A172 (cell line): ENCODE measurements at places on chromosomes 12 and 14.
A peak's percentile ranks its signal among the peaks of the same experiment; 100 is the strongest.

DNA sequence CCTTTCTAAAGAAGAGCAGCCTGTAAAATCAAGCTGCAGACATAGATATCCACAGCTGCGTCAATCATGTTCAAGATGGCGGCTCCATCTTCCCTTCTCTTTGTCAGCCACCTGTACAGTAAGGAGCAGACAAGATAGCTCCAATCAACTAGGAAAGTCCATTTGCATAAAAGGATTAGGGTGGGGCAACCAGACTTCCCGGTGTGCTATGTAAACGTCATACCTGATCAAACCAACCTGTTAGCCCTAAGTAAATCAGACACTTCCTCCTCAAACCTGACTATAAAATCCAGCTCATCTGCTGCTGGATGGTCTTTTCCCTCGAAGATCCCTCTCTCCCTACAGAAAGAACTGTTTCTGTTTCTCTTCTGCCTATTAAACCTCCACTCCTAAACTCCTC, 60.1 kb downstream of the BCAT1 start:
- no peak for DNase-seq

GRCh38 chr14:23078692-23079116, 16.2 kb downstream of the ACIN1 start:
- peak; percentile 87 for DNase-seq

- DNase-seq, result no peak
Observed at GRCh38 chr14:92704036-92704804, 44.2 kb downstream of the LGMN start.

GRCh38 chr14:39122330-39123138, 8.4 kb downstream of the GEMIN2 start:
- no peak for DNase-seq

- DNase-seq, result no peak
Observed at GRCh38 chr14:79660053-79660939, 551.0 kb downstream of the DIO2 start.

- no peak for DNase-seq
Observed at GRCh38 chr12:79317179-79317847, 373.5 kb downstream of the PAWR start.

DNA sequence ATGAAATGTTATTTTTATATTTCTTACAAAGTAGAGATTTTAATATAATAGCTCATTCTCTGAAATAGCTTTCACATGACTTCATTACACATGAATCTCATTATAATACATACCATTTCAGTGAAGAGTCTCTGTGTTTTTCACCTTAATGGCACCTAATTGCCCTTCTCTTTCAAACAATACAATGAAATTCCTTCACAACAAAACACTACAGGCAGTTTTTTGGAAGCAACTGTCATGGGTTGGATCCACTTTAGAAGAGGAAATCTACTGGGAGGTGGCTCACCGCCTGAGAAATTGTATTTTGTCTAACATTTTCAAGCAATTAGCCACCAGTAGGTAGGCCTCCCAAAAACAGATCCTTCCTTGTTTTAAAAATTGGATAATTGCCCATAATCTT, 40.3 kb upstream of the RGS6 start:
- no peak for DNase-seq

GRCh38 chr12:49980501-49981349, 8.0 kb downstream of the AQP6 start:
- no peak for DNase-seq

DNA sequence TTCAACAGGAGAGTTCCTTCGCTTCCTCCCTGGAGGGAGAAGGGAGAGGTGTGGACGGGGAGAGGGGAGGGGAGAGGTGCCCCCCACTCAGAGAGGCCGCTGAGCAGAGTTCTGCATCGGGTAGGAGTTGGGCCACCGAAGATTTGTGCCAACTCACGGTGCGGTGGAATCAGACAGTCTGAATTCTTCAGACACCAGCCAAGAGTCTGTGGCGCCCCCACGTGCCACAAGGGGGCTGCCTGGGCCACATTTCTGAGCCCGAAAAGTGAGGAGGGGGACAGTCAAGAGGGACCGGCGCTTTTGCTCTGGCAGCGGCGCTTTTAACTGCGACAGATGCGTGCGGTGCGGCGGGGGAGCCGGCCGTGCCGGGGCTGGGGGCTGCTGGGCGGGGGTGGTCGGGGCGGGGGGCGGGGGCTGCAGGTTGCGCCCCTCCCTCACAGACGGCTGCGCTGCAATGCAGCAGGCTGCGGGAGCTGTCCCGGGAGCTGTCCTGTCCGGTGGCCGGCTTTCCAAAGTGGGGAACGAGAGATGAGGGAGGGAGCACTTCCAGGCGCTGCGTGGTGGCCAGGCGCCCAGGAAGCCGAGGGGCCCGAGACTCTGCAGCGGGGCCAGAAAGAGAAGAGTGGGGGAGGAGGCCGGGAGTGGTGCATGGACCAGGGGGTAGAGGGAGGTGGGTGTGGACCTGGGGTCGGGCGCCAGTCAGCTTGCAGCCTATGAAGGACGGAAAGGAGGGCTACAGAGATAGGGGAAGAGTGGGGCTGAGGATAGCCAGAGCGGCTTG, 975 bp upstream of the RTL1 start:
- DNase-seq, result no peak

- DNase-seq, result no peak
Observed at GRCh38 chr12:127245009-127245408, 1022.0 kb upstream of the TMEM132C start.

- no peak for DNase-seq
Observed at GRCh38 chr14:75013290-75013689, 10.6 kb downstream of the EIF2B2 start.

DNA sequence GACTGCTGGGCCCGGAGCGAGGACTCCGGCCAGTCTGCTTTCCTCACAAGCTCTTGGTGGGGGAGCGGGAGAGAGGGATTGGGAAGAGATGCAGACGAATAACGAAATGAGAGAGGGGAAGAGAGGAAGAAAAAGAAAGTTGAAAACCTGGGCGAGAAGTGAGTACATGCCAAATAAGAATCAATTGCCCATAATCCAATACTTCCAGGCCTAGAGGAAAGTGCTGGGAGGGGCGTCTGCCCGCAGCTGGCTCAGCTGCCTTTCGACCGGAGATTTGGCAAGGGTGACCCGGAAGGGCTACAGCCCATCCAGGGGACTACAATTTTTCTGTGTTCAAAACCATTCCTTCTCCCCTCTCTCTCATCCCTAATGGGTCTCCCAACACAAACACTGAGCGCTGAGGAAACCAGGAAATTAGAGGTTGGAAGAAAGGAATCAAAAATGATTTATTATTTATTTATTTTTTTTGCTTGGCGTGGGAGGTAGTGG, 4.9 kb downstream of the NKX2-1 start:
- no peak for DNase-seq

- no peak for DNase-seq
Observed at GRCh38 chr12:50102131-50102531, 1.7 kb upstream of the GPD1 start.

- no peak for DNase-seq
Observed at GRCh38 chr14:22412926-22413411, 176.1 kb downstream of the DAD1 start.

GRCh38 chr12:82883394-82884355, 197.0 kb downstream of the TMTC2 start:
- no peak for DNase-seq

DNA sequence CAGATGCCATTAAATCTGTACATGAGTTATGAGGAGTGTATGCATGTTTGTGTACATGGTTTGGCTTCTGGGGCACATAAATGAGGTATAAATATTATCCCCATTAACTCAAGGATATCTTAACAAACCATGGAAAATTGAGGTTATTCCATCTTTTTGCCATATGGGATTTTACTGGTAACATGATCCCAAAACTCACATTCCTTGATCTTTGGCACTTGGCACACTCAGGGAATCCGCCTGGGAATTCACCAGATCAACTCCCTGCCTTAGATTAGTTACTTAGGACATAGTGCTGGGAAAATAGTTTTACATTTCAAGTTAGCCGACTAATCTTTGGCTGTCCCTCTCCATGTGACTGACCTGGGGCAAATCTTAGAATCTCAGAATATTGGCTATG, 16.9 kb downstream of the CDKN1B start:
- DNase-seq, result no peak

- no peak for DNase-seq
Observed at GRCh38 chr14:102487204-102487577, 22.4 kb downstream of the ANKRD9 start.

DNA sequence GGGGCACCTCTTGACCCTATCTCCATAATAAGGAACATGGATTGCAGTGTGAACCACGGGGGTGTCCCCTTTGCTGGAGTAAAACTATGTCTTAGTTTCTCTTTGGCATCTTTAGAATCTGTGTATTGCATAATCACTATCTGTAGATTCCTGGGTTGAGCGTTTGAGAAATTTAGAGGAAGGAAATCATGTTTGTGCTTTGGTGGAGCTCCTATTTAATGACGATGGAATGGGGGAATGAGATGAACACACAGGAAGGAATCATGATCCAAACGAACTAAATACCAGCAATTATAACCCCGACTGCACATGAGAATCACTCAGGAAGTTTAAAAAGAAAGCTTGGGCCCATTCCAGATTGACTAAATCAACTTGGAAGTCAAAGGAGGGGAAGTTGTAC, 1.3 kb upstream of the MYG1 start:
- DNase-seq, result peak; percentile 23

GRCh38 chr12:91387461-91388134, 205.0 kb upstream of the DCN start:
- DNase-seq, result no peak

DNA sequence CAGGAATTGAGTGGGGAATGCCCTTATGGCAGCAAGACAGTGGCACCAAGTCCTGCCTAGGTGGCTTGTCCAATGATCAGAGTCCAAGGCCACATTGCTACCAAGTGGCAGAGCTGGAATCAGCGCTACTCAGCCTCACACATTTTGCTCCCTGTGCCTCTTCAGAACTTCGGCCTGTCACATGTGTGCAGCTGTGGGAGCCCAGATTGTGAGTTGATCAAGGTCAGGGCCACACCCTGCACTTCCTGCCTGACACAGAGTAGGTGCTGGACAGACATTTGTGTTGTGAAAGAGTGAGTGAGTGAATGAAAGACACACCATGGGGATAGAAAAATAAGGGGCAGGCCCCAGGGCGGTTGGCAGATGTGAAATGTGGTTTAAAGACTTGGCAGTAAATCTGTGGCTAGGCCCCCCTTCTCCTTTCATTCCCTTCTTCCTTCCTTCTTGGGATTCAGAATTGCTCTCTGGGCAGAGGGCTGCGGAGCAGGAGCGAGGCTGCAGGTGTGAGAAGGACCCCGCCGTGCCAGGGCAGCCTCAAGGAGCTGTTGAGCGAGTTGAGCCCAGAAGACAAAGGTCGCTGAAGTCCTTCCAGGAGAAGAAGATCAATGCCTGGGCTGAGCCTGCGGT, 83.5 kb downstream of the SLC25A47 start:
- DNase-seq, result peak; percentile 73

DNA sequence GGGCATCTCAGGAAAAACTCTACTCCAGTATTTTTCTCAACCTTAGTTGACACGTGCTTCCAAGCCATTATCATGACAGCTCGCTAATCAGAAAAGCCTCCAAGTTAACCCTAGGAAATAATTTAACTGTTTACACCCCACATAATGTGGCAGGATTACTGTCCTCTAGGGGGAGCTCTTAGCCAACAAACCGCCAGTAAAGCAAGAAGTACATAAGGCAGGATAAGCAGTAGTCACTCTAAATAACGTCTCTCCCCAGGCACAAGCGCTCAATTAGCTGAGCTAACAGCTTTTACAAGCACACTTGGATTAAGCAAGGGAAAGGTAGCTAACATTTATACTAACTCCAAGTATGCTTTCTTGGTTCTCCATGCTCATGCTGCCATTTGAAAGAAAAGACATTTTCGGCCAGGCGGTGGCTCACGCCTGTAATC, 22.8 kb downstream of the APOBEC1 start:
- DNase-seq, result no peak

DNA sequence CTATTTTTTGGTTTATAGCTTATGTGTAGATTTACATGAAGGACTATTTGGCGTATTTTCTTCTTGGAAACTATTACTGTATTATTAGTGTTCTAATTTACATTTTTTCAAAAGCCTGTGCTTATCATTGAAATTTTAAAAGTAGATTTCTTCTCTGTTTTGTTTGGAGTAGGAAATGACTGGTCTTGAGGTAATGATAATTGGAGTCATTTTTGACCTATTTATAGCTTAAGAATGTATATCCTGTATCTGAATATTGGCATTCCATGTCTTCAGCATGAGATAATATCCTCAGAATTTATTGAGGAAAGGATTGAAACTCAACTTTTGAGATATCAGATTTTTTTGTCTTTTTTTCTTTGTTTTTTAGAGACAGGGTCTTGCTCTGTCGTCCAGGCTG, 193.4 kb downstream of the ERC1 start:
- no peak for DNase-seq

- DNase-seq, result no peak
Observed at GRCh38 chr12:49294804-49295081, 204 bp upstream of the PRPH start.

- no peak for DNase-seq
Observed at GRCh38 chr12:118151755-118152154, 15.8 kb downstream of the PEBP1 start.

DNA sequence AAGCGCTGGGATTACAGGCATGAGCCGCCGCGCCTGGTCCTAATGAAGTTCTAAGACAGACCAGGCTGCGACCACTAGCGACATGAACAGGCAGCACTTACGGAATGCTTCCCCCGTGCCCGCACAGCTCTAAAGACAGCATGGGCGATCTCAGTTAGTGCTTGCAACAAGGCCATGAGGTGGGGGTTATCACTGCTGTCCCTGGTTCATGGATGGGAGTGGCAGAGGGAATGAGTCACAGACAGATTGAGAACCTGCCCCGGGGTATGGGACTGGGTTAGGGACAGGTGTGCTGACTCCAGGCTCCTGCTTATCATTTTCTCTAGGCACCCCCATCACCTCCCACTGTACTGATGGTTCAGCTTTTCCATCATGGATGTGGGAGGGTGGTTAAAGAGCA, 160.9 kb downstream of the VRK1 start:
- no peak for DNase-seq

DNA sequence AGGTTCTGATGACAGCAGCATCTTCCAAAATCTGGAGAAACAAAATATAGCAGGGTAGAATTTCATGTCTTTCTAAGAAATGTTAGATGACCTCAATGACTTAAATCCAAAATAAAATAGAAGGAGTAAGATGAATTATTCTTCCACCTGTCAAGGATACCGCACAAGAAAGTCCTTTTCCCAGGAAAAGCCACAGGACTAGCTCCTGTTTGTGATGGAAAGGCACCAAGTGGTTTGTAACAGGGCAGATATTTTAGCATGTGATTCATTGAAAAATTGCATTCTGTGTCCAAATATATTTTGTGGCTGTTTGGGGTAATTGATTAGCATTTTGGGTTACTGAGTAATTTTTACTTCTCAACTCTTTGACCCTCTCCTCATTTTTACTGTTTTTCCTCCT, 2.7 kb downstream of the CD163L1 start:
- no peak for DNase-seq

GRCh38 chr12:26319511-26319910, 124.1 kb downstream of the SSPN start:
- DNase-seq, result peak; percentile 73

DNA sequence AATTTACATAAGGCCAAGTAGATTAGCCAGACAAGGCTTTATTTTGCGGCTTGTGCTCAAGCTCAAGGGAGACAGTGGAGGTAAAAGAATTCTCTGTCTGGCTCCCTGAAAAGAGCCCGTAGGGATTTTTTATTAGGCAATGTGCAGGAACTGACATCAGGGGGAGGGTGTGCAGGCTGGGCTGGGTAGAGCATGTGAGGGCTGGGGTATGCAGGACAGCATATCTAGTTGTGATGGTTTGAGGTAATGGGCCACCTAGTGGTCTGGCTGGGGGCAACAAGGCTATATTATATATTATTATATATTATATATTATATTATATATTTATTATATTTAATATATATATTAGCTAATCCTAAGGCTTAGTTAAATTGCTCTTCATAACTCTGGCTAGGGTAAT, 102.1 kb downstream of the TMEM117 start:
- DNase-seq, result no peak

GRCh38 chr12:88855301-88855700, 275.0 kb upstream of the KITLG start:
- DNase-seq, result no peak
